Kidney (tissue), 22 donors: ENCODE measurements at places on chromosomes 16 and 17. TPM values are rescaled to one million over a fixed set of nuclear protein-coding genes. Genes with fewer than 3 reads are reported as not detected.
A peak's percentile ranks its signal among the peaks of the same experiment; 100 is the strongest.

DNA sequence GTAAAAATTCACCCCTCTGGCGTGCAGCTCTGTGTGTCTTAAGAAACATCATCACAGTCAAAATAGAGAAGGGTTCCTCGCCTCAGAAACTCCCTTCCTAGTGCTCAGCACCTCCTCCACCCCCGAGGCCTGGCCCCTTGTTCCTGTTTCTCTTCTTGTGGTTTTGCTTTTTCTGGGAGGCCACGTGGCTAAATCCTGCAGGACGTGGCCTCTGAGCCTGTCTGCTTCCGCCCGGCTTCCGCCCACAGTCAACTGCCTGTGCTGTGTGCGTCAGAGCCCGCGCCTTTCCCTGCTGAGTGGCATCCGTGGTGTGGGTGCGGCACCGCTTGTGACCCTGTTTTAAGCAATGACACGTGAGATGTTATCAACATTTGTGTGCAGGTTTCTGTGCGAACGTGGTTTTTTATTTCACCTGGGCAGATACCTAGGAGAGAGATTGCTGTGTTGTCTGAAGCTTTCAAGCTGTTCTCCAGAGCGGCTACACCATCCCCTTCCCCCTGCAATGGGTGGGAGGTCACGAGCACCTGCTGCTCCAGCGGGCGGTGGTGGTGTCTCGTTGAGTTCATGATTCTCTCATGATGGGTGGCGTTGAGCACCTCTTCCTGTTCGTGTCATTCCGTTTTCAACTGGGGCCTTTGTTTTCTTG, 21.7 kb downstream of the ACSF3 start:
- DNase-seq: no peak

- peak; percentile 45 for DNase-seq
Observed at GRCh38 chr16:3681206-3681605, 26.7 kb downstream of the DNASE1 start.

Gene CDH5
- total RNA-seq: 41.3 TPM

Gene MAP2K3
- total RNA-seq: 44.0 TPM

Gene MEAK7
- total RNA-seq: 30.6 TPM

Gene ITGAE
- 16.5 TPM for total RNA-seq

Gene CFAP20
- total RNA-seq: 22.3 TPM

Gene DCAF7
- total RNA-seq: 81.0 TPM

GRCh38 chr16:55329791-55330428, 5.9 kb downstream of the IRX6 start:
- DNase-seq: no peak

Gene NPIPA5
- 11.0 TPM for total RNA-seq

Gene SLC35G6
- total RNA-seq: not detected

GRCh38 chr17:45345246-45345553, 28.4 kb upstream of the MAP3K14 start:
- no peak for DNase-seq

Gene SCNN1B
- 7.8 TPM for total RNA-seq

GRCh38 chr17:81095383-81095762, 60.4 kb downstream of the BAIAP2 start:
- no peak for DNase-seq

DNA sequence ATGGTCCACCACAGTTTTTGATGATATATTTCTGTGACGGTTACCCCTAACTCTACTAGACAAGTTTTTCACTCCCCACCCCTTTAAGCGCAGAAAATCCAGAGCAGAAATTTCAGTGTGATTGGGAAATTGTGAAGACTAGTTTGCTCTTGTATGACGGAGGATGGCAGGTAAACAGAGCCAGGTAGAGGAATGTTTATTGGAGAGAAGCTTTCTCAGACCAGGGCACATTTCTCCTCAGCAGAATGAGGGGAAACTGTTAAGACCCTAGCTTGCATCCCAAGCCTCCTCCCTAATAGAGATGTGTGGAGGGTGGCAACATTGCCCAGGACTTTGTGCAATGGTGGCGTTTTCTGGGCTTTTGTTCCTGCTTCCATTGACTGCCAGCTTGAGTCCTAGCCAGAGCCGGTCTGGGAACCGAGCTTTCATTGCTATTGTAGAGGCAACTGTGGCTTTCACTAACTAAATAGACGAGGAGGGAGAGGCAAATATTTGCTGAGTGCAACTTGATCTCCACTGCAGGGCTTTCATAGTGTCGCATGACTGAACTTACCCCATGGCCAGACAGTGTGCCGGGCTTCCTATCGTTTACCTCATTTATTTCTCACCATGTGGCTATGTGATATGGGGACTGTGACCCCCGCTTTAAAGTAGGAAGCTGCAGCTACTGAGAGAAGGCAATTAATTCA, 159.6 kb upstream of the MPHOSPH6 start:
- peak; percentile 76 for DNase-seq

Gene DNAH17
- 0.09 TPM for total RNA-seq
